Stimulated activated CD8-positive, alpha-beta memory T cell treated with anti-CD3 and anti-CD28 coated beads, Interleukin-4, amount 100 ng/mL, for 1 hour (primary cell): ENCODE measurements at places on chromosomes 13 and 19.

DNA sequence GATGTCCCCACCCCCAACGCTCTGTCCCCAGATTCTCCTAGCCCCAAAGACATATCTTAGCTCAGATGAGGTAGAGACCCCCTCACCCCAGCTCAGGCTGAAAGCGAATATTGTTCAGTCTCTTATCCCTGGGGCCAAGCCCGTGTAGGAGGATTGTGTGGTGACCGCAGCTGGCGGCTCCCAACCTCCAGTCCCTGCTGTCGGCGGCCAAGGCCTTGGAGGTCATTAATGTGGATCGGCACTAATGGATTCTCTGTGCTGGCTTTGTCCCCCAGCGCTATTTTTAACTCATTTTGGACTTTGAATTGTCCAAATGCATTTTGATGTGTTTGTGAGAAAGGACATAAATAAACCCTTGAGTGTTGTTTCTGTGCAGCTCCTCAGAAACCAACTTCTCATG, 124.2 kb downstream of the UQCRFS1 start:
- DNase-seq = no peak

- no peak for DNase-seq
These were observed 91.0 kb upstream of the MYCBP2 start for GRCh38 chr13:77417897-77418296.

- no peak for DNase-seq
These were observed 278.5 kb downstream of the DCT start for GRCh38 chr13:94201022-94201421.

DNA sequence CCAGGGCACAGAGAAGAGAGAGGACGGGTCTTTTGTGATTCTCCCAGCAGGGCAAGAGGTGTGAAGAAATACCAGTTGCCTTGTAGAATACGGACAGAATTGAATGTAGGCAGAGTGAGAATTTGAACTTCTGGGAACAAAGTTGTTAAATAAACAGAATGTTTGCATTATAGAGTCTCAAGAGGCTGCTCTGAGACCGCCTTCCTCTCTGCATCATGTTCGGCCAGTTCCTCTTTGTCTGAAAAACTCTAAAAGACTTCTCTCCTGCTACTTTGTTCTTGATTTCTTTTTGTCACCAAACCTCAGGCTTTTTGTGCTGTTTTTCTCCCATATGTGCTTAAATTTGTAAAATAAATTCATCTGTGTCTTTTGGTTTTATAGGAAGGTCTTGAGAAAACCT, 256.4 kb downstream of the DLEU7 start:
- no peak for DNase-seq

- DNase-seq = no peak
These were observed 24.1 kb downstream of the SLC25A30 start for GRCh38 chr13:45393941-45394570.

DNA sequence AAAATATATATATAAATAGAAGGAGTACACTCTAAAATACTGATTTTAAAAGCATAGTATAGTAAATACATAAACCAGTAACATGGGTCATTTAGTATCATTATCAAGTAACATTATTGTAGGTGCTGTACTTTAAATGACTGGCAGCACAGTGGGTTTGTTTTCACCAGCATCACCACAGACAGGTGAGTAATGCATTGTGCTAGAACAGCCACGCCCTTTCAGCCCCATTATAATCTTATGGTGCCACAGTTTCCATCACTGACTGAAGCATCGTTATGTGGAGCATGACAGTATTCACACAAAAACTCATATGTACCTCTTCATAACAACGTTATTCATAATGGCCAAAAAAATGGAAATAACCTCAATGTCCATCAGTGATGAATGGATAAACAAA, 88.3 kb downstream of the DHRS12 start:
- no peak for DNase-seq

DNA sequence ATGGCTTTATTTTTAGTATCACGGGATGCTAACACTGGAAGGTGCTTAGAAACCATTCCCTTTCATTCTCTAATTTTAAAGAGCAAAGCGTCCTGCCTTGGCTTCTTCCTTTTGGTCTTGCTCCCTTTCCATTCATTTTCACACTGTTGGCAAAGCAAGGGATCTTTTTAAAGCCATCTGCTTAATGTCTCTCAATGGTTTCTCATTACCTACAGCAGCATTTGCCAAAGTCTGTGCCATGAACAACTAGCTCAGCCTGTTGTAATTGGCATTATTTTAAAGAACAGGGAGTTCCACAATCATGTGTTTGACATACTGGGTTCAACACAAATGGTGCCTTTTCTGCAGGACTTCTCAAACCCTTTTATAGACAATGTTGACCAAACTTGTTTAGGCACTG, 444.3 kb downstream of the GPC6 start:
- no peak for DNase-seq

GRCh38 chr13:79491715-79492114, 10.8 kb downstream of the NDFIP2 start:
- DNase-seq = no peak
